ENCODE measurements at places on chromosomes 2 and 18.

- DNase-seq = no peak
Observed at GRCh38 chr2:27171351-27171848, 22.6 kb downstream of the TCF23 start.

DNA sequence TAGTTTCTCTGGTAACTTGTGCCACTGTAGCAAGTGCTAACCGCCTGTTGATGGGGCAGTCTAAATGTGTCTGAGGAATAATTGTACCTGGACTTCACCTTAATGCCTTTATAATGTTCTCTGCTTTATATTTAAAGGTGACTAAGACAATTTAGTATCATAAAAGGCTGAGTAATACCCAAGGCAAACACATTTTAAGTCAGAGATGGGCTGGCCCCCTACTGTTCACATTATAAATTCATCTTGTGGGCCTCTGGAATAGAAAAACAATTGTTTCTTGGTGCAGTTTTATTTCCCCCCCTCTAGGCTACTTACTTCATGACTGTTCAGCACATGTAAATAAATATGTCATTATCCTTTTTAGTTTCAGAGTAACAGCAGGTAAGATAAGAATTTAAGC lies 559.3 kb upstream of the PIK3C3 start:
- no peak for DNase-seq

DNA sequence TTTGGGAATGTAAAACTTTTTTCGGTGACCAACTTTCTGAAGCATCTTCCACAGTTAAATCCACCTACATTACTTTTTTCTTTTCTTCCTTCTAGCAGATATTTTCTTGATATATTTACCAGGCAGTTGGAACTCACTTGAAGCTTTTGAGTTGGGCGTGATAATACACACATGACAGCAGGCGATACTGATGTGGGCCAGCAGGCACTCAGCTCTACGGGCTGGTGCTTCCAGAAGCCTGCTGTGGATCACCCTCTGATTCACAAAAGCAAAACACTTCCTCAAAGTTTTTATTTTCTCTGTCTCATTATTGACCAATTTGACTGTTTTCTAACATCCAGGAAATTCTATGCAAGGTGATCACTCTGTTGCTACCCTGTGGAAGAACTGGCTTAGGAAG lies 22.9 kb downstream of the GRHL1 start:
- no peak for DNase-seq

DNA sequence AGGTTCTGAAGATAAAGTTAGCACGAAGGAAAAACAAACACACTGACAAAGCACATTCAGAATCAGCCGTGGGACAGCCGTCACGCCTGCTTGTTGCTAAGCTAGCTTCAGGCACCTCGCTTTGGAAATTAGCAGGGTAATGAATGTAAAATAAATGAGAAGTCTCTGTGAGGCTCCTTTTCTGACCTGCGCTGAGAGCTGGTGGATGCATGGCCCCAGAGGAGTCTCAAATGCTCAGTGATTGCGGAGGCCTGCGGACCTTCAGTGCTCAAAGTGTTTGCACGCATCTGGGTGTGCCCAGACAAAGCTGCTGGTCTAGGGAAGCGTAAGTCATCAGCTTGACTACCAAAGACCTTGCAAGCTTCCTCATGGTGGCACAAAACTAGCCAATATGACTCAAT lies 50.6 kb downstream of the CD8B2 start:
- no peak for DNase-seq

- peak; percentile 12 for DNase-seq
Observed at GRCh38 chr2:102473020-102473419, at the start of gene SLC9A4. TSS of gene SLC9A4 (plus strand) at chr2:102473226. CDS start at chr2:102473760, 534 bp downstream.

GRCh38 chr18:7728297-7728696 lies 161.2 kb downstream of the PTPRM start:
- no peak for DNase-seq

GRCh38 chr2:26477911-26478253 lies at the start of gene OTOF:
TSS of gene OTOF (minus strand) at chr2:26478124.
- DNase-seq = no peak

- no peak for DNase-seq
Observed at GRCh38 chr2:61762292-61762691, 91.6 kb downstream of the FAM161A start.

DNA sequence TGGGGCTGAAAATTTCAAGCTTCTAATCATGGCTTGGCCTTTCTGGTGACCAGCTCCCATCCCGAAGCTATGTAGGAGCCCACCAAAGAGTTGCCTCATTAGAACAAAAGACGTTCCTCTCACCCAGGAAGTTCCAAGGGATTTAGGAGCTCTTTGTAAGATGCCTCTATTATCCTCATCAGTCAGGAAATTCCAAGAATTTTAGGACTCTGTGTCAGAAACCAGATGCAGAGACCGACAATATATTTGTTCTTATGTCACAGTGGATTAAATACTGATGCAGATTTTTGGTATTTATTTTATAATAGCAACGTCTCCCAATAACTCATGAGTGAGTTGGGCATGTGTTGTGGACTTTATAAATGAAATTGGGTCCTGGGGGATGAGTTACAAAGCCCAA lies 91.8 kb upstream of the SKOR2 start:
- DNase-seq = no peak

- no peak for DNase-seq
Observed at GRCh38 chr2:20540587-20541293, 93.9 kb downstream of the RHOB start.

- DNase-seq = no peak
Observed at GRCh38 chr2:178514664-178515063, 34.4 kb downstream of the PLEKHA3 start.

GRCh38 chr2:110788976-110789375 lies 56.6 kb downstream of the ACOXL start:
- no peak for DNase-seq

- DNase-seq = no peak
Observed at GRCh38 chr2:113976277-113976928, 86.5 kb downstream of the ACTR3 start.

DNA sequence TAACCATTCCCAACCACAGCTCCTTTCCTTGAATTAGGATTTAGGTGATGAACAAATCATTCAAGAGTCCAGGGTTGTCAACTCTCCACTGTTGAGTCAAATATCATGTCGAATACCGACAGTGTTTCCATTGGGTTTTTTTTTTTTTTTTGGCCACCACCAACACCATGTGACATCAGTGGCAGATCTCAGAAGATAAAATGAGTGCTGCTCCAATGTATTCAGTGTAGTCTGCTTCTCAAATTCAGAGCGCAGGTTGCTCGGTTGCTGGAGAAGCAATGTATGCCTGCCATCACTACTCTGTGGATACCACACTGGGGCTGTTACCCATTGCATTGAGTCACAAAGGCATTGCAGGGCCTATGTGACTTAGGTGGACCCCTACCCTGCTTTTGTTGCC lies 10.8 kb upstream of the ATL2 start:
- DNase-seq = no peak

- DNase-seq = no peak
Observed at GRCh38 chr2:122100346-122100745, 344.9 kb downstream of the TSN start.

GRCh38 chr2:70041663-70042062 lies 45.6 kb upstream of the PCBP1 start:
- no peak for DNase-seq

GRCh38 chr2:237898057-237898414 lies 38.6 kb downstream of the RAMP1 start:
- no peak for DNase-seq

DNA sequence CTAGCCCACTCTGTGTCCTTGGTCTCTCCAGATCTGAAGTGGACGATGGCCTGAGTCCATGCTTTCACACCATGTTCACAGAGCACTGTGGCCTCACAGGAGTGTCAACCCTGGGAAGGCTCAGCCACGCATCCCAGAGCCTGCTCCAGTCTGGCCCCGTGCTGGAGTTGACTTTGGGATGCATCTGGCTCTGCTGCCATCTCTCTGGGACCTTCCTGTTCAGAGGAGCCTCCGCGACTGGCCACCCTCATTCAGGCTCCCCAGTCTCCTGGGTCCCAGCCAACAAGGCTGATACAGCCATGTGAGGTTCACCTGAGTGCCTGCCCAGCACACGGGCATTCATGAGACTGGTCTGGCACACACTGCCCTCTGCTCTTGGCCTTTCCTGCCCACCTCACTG lies 199.7 kb upstream of the RAB6C start:
- no peak for DNase-seq

All from stimulated activated CD8-positive, alpha-beta memory T cell treated with anti-CD3 and anti-CD28 coated beads, Interleukin-4, amount 100 ng/mL, for 1 hour (primary cell).